ENCODE measurements at places on chromosomes 11 and 22.

DNA sequence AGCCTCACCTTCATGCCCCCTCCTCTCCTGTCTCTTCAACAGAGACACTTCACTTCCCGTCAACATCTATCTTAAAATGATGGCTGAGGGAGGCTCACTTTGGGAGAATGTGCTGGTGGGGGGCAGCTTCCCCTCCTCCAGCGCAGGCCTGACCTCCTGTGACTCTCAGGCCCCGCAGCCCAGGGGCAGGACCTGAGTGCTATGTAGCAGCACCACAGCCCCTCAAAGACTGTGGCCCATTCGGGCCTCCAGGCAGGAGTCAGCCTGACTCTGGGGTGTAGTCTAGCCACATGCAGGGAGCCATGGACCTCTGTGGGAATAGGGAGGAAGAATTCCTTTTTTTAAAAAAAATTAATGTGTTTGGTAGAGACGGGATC is 43.7 kb downstream of the DKK3 start:
- DNase-seq = no peak
- peaks cover 19% of the 10 kb centered on the region for H3K4me1 ChIP-seq
- no peak overlapping the region for H3K4me3 ChIP-seq
- H3K36me3 ChIP-seq = no peaks in the 10 kb centered on the region
- no peaks in the 10 kb centered on the region for H3K27me3 ChIP-seq

GRCh38 chr11:94794287-94795168 is 26.4 kb downstream of the AMOTL1 start:
- no peak overlapping the region for H3K4me3 ChIP-seq
- no peaks in the 10 kb centered on the region for H3K36me3 ChIP-seq
- peaks cover 15% of the 10 kb centered on the region for H3K27me3 ChIP-seq
- no peaks in the 10 kb centered on the region for H3K4me1 ChIP-seq
- H3K27ac ChIP-seq = no peak overlapping the region
- no peak for DNase-seq

DNA sequence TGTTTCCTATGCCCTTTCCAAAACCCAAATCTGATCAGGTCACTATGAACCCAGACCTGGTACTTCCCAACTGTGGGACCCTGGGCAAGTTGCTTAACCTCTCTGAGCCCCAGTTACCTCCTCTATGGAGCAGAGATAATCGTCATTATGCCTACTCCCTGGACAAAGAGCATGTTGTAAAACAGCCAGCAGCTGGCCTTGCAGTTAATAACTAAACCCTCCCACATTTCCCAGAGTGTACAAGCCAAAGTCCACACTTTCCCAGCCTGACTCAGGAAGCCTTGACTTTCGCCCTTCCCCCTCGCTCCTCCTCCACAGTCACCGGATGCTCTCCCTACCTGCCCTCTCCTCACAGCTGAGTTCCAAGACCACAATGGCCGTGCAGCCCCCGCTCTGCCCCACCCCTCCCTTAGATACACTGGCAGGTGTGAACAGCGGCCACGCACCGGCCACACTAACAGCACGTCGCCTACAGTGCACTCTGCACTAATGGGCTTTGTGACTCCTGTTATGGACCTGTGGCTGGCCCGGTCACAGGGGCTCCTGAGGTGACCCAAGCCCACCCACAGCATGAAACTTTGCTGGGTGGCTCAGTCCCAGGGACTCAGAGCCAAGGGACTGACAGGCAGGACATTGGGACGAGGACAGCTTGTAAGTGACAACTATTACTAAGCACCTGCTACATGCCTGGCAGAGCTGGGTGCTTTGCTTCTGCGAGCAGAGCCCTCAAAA is 15.6 kb upstream of the MFNG start:
- H3K36me3 ChIP-seq = no peaks in the 10 kb centered on the region
- no peaks in the 10 kb centered on the region for H3K27me3 ChIP-seq
- no peak overlapping the region for H3K4me3 ChIP-seq
- no peak overlapping the region for H3K27ac ChIP-seq
- H3K4me1 ChIP-seq = peaks cover 4% of the 10 kb centered on the region

DNA sequence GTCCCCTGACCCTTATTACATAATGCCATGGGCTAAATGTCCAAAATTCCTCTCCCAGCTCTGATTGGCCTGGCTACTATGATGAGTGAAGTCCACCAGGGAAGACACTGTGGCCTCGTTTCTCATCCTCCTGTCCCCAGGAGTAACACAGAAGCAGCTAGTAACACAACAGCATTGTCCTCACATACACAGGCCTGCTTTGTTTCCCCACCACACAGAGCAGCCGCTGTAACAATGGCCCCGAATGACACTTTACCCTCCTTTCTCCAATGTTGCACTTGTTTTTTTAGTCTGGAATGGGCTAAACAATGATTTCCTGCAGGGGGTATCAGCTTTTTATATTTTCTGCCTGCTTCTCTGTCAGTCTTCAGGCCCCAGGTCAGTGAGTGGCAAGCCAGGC is at the start of gene PRR5L:
Gene PRR5L (plus strand): TSS at position 363 of the 400 bp plus-strand sequence. CDS start 104,834 bp downstream, outside the sequence.
- no peaks in the 10 kb centered on the region for H3K36me3 ChIP-seq
- no peak within 1 kb of the TSS for H3K4me3 ChIP-seq
- no peaks in the 10 kb centered on the region for H3K4me1 ChIP-seq
- H3K27ac ChIP-seq = no peak within 1 kb of the TSS
- H3K27me3 ChIP-seq = peaks cover 2% of the 10 kb centered on the region
- no peak for DNase-seq

DNA sequence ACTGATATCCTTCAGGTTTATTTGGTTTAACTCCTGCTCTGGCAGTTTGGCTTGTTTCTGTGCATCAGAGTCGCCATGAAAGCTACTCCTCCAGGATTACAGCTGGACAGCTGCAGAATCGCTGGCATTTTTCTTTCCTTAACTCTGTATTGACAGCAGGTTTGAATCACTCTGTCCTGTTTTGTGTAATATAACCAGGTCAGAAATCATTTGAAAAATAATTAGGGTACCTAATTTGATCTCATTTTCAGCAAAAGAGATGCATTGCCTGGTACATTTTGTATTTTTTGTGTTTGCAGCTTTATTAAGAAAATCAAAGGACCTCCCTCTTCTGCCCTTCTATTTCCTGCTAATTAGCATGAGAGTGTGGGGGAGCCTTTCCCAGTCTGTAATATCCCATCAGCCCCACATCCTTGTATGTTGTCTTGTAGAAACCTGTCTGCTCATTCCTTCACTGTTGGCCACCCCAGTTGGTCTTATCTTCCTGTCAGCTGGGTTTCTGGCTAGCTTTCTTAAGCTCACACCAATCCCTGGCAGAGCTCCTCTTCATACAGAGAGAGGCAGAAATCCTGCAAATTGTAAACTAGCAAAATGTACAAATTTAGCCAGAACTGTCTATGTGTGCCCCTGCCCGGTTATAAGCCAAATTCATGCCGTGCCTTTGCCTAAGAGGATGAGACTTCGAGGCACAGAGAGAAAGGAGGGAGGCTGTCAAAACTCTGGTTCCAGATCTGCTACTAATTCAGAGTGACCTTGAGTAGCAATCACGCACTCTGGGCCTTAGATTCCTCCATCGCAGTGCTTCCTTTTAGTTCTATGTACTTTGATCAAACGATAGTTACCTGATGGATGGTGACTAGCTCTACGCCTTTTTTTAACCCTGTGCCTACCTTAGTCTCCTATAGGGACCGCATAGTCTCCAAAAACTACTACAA is 200.6 kb downstream of the NAV2 start:
- no peak overlapping the region for H3K4me3 ChIP-seq
- DNase-seq = no peak
- no peaks in the 10 kb centered on the region for H3K4me1 ChIP-seq
- no peaks in the 10 kb centered on the region for H3K27me3 ChIP-seq
- no peaks in the 10 kb centered on the region for H3K36me3 ChIP-seq

DNA sequence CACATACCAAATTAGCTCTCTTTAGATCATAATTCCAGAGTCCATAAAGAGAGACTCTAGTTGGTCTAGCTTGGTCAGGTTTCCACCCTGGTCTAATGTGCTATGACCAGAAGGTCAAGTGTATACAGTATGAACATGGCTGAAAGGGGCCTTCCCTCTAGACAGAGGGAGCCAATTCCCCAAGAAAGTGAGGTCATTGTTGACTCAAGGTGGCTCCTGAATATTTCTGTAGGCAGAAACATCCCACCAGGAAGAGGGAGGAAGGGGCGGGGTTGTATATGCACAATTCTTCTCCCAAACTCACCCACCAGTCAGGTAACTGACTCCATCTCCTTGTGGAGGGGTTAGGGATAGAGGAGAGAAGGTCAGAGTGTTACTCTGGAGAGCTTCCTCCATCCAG is 281.8 kb upstream of the PLET1 start:
- H3K4me1 ChIP-seq = no peaks in the 10 kb centered on the region
- H3K27me3 ChIP-seq = no peaks in the 10 kb centered on the region
- H3K27ac ChIP-seq = no peak overlapping the region
- H3K4me3 ChIP-seq = no peak overlapping the region

- DNase-seq = no peak
- H3K4me1 ChIP-seq = no peaks in the 10 kb centered on the region
- H3K27ac ChIP-seq = no peak overlapping the region
- no peak overlapping the region for H3K4me3 ChIP-seq
- H3K27me3 ChIP-seq = no peaks in the 10 kb centered on the region
Observed at GRCh38 chr22:29339381-29340235, 24.1 kb upstream of the RASL10A start.

- H3K27me3 ChIP-seq = no peaks in the 10 kb centered on the region
- no peaks in the 10 kb centered on the region for H3K4me1 ChIP-seq
- no peaks in the 10 kb centered on the region for H3K36me3 ChIP-seq
- H3K4me3 ChIP-seq = no peak overlapping the region
- no peak overlapping the region for H3K27ac ChIP-seq
Observed at GRCh38 chr11:12064954-12065280, 45.5 kb upstream of the MICAL2 start.

GRCh38 chr11:38900211-38900610 is 2302.2 kb upstream of the RAG2 start:
- H3K27me3 ChIP-seq = no peaks in the 10 kb centered on the region
- DNase-seq = no peak
- no peak overlapping the region for H3K4me3 ChIP-seq
